ENCODE measurements at places on chromosomes 6 and 20.

GRCh38 chr6:21612067-21612745 lies 18.7 kb downstream of the SOX4 start:
- no peak for DNase-seq

- DNase-seq = no peak
Measured at GRCh38 chr6:35716798-35717197, 20.0 kb upstream of the ARMC12 start.

DNA sequence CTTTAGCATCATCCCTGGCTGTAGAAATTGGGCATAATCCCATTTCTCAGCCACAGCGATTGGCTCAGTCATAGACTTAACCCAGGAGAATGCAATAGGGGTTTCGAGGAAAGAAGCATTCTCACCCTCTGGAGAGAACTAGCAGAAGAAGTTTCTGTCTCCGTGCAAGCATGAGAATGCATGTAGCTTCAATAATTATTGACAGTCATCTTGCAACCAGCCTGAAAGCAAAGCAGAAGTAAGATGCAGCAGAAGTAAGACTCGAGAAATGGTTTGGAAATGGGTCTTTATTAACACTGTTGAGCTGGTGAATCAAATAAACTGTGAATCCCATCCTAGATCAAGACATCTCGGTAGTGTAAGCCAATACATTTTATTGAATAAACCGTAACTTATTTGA lies 828.8 kb upstream of the GJE1 start:
- DNase-seq = no peak

- no peak for DNase-seq
Measured at GRCh38 chr6:109229536-109229935, 134.2 kb downstream of the CEP57L1 start.

- no peak for DNase-seq
Measured at GRCh38 chr6:150176152-150176551, 33.3 kb downstream of the PPP1R14C start.

GRCh38 chr6:16200321-16200883 lies 38.0 kb upstream of the GMPR start:
- no peak for DNase-seq

- DNase-seq = no peak
Measured at GRCh38 chr6:78492351-78493017, 374.9 kb upstream of the IRAK1BP1 start.

- no peak for DNase-seq
Measured at GRCh38 chr6:91573826-91574416, 987.0 kb upstream of the MAP3K7 start.

- DNase-seq = no peak
Measured at GRCh38 chr20:62065674-62066338, at the start of gene TAF4. TSS of gene TAF4 (minus strand) at chr20:62065881. CDS start at chr20:62065810, 71 bp downstream.

DNA sequence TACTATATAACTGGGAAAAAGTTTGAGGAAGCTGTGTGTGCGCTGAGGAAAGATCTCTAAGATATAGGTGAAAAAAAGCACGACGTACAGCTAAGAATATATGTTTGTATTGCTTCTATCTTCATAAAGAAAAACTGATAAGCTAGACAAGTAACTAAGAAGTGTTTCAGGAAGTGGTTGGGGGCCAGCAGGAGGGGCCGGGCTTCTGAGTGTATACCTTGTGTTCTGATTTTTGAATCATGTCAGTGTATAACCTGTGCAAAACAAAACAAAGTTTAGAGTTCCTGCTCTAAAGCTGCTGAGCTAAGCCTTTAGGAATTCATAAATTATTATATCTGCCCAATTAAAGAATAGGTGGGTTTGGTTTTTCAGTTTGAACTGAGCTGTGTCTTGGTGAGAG lies 7.9 kb upstream of the OSER1 start:
- no peak for DNase-seq

GRCh38 chr20:41424011-41424410 lies 57.4 kb upstream of the EMILIN3 start:
- DNase-seq = no peak

DNA sequence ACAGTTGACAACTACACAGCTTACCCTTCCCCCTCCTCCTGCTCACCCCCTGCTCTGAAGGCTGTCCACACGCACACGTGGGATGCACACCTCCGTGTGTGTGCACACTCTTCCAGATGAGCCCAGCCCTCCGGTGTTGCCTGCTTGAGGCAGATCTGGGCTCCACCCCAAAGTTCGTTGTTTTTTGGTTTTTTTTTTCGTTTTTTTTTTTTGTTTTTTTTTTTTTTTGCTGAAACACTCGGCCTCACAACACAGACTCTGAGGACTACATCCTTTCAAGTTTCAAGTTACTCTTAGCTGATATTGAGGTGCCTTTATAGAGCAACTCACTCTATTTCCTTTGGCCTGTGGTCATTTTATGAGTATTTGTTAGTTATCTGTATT lies 88.2 kb downstream of the RREB1 start:
- DNase-seq = no peak

- DNase-seq = no peak
Measured at GRCh38 chr20:61558726-61559125, 306.7 kb downstream of the CDH4 start.

DNA sequence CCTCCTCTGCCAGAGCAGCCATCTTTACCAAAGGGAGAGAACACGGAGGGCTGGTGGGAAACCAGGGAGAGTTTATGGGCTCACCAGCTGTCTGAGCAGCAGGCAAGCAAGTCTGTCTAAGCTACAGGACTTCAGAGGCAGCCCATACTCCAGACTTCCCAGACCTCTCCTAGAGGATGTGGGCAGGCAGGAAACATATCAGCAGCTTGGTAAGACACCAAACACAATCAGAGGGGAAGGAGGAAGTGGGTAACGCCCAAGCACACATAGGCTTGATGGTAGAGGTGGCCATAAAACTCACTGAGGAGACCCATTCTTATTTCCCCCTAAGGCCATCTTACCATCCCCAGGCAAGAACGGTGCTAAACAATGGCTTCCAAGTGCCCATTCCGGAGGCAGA lies 143.1 kb upstream of the ARID1B start:
- no peak for DNase-seq

DNA sequence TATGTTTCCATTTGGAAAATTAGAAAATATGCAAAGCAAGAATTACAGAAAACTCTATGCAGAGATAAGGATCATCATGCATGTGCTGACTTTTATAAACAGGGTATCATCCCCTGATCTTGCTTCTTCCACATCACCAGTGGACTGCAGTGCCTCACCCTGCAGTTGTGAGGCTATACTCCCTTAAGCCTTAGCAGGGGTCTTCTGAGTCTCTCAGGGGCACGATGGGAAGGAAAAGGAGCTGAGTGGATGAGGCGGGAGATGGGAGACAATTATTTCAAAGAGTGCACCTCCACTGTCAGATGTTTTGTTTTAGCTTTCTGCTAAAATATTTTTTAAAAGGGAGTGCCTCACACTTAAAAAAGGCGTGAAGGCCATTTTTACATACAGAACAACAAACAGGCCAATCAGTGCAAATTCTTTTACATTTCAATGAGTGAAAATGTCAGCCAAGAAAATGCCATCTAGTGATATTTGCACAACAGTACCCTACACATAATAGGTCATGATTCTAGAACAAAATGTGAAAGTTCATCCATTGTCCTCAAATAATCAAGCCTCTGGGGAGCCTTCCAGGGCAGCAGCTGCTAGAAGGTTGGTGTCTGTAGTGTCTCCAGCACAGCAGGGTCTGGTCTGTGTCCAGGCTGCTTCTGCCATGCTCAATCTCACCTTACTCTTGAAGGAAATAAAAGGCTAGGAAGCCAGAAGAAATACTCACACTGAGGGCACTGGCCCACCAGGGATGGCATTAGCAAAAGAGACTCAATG lies 13.2 kb upstream of the SERPINB9 start:
- no peak for DNase-seq

- DNase-seq = no peak
Measured at GRCh38 chr20:17108896-17109295, 117.9 kb upstream of the PCSK2 start.

DNA sequence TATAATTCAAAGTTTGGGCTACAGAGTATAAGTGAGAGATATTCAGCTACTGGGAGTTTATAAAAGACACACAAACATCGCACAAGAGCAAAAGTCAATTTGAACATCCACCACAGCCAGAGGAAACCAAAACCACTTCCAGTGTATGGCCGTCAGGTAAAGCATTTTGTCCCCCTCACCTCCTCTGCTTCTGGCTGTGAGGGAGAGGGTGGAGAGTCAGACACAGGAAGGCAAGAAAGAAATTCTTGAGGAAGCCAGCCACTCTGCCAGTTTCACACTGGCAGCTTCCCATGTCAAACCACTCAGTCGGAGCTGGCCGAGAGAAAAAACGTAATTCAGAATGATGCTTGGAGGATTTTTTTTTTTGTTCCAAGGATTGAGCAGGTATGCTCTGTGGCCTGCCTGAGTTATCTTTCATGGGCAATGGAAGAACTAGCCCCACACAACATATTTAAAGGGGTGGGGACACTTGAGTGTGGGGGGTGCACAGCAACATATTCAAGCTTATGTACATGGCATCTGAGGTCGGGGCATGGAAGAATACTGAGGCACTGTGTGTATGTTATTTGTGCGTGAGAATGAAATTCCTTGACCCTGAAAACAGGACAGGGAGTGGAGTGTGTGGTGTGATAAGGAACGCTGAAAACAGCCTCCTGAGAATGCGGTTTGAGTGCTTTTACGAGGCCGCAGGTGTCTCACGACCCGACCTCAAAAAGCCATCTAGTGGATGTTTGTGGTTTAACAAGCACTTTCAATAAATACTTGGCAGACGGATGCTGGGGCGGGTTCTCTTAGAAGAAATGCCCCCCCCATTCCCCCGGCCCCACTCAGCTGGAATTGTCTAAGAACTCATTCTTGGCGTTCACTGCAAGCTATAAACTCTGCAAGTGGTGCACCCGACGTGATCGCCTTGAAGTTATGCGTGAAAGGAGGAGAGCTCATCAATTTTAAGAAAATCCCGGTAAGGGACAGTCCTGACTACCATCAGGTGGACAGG lies 27.5 kb upstream of the ZBTB22 start:
- no peak for DNase-seq

DNA sequence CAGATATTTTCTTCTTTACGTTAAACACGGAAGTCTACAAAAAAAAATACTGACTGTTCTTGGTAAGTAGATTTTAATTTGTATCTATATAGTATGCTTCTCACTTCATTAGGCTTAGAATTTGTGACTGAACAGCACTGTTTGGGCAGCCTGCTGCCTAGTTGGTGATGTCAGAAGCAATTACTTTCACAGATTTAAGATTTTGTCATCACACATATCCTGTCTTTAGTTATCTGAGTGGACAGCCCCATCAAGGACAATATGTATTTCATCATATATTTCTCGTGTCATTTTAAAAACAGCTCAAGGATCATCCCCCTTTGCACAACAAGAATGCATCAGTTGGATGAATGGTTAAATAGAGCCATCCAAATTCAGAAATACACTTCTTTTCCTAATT lies 338.4 kb upstream of the CITED2 start:
- DNase-seq = no peak

DNA sequence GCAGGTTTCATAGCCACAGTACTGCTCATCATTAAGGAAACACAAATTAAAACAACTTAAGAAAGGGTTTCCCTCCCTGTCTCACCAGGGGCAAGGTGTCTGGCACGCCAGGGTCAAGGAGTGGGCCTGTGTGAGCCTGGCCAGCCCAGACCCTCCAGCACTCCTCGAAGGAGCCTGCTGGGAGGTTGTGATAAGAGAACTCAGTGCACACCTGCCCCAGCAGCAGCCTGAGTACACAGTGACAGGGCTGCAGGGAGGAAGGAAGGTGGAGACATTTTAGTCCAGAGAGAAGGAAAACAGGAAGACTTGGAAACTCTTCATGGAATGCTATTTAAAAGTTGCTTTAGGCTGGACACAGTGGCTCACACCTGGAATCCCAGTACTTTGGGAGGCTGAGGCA lies 14.1 kb downstream of the NINL start:
- no peak for DNase-seq

GRCh38 chr20:48094196-48094749 lies 309.0 kb upstream of the SULF2 start:
- no peak for DNase-seq

DNA sequence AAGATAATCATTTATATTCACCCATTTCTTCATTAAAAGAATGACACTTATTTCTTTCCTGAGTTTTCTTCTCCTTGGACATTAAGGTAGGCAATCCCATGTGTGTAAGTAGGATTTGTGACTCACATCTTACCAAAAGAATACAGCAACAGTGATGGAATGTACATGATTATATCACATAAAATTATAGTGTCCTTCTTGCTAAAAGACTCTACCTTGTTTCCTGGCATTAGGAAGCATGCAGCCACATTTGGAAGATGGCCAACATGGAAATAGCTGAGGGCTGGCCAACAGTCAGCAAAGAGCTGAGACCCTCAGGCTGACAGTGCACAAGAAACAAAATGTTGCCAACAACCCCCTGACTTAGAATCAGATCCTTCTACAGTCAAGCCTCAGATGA lies 327.9 kb upstream of the MARCKS start:
- DNase-seq = no peak

GRCh38 chr6:33160728-33161344 lies 31.4 kb downstream of the COL11A2 start:
- no peak for DNase-seq

GRCh38 chr6:140427842-140428241 lies 1053.4 kb upstream of the CITED2 start:
- DNase-seq = no peak

DNA sequence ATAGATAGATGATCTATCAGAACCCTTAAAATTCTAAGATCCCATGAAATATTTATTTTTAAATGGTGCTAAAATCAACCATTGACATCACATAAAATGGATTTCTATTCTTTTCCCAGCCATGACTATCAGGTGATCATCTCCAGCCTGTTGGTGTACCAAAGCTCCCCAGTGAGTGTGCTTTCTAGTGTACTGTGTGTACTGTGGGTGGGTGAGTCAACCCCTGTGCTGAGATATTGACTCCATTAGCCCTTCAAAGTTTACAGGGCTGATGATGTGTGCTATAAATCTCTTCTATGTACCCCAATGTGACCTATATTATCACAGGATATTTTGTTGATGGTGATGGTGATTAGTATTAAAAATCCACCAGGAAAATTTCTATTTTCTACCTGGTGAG lies 344.6 kb downstream of the MMUT start:
- no peak for DNase-seq

DNA sequence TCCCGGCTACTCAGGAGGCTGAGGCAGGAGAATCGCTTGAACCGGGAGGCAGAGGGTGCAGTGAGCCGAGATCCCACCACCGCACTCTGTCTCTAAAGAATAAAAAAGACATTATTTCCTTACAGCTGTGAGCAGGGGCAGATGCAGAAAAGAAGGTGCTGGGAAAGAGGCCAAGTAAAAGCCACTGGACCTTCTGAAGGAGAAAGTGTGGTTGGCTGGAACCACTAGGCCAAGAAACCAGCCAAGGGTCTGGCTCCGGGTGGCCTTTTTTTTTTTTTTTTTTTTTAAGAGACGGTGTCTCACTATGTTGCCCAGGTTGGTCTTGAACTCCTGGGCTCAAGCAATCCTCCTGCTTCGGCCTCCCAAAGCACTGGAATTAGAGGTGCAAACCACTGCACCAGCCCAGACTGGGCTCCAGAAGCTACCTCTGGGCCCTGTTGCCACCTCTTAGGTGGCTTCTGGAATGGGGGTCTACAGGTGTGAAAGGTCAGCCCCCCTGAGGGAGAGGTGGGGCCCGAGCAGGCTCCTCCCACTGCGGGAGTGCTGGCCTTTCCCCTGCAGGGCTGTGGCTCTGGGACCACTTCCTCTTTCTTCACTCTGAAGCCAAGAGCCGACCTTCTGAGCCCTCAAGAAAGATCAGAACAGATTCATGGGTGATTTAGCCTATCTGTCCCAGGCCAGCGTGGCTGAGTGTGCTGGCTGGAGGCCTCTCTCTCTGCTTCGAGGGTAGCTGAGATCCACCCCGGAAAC lies at the start of gene FGD2:
Gene FGD2 (plus strand): TSS at position 595 of the 750 bp plus-strand sequence. CDS start 163 bp downstream, outside the sequence.
- DNase-seq = no peak

All from cortex of kidney (tissue), 1 donor.